ENCODE measurements at places on chromosomes 2 and 18. TPM values are rescaled to one million over a fixed set of nuclear protein-coding genes. Genes with fewer than 3 reads are reported as not detected.

Gene IL36G
- total RNA-seq = not detected

Gene TTC31
- 8.3 TPM for total RNA-seq

Gene ABCG8
- not detected for total RNA-seq

Gene CD226
- 1.5 TPM for total RNA-seq

Gene CSRNP3
- total RNA-seq = 0.76 TPM

Gene STARD6
- total RNA-seq = 0.11 TPM

Gene MREG
- total RNA-seq = 1.1 TPM

Gene KCNS3
- total RNA-seq = 0.76 TPM

Gene BOK
- 23.8 TPM for total RNA-seq

Gene SERPINB12
- total RNA-seq = not detected

Gene C2orf81
- total RNA-seq = under 0.01 TPM

Gene ASAP2
- total RNA-seq = 30.5 TPM

Gene UGT1A8
- total RNA-seq = not detected

Gene EIF5B
- total RNA-seq = 23.8 TPM

Gene NCL
- total RNA-seq = 231 TPM

Gene ACMSD
- not detected for total RNA-seq

Gene HOXD13
- under 0.01 TPM for total RNA-seq

Gene HOXD10
- 8.2 TPM for total RNA-seq

Gene TSPYL6
- not detected for total RNA-seq

Gene BMP10
- not detected for total RNA-seq

Gene DNAJC5G
- 0.60 TPM for total RNA-seq

Gene TACR1
- total RNA-seq = not detected

Gene FHL2
- 19.1 TPM for total RNA-seq

Gene CROCC2
- total RNA-seq = not detected

Gene RFX8
- 0.17 TPM for total RNA-seq

Gene TXNDC2
- total RNA-seq = not detected

Gene IL37
- total RNA-seq = not detected

Gene CLEC4F
- 0.17 TPM for total RNA-seq

Gene RAB27B
- under 0.01 TPM for total RNA-seq

Gene L3MBTL4
- 8.8 TPM for total RNA-seq

Gene GKN2
- not detected for total RNA-seq

Data from dermis lymphatic vessel endothelial cell (primary cell).